ENCODE measurements at places on chromosomes 3 and 15.

DNA sequence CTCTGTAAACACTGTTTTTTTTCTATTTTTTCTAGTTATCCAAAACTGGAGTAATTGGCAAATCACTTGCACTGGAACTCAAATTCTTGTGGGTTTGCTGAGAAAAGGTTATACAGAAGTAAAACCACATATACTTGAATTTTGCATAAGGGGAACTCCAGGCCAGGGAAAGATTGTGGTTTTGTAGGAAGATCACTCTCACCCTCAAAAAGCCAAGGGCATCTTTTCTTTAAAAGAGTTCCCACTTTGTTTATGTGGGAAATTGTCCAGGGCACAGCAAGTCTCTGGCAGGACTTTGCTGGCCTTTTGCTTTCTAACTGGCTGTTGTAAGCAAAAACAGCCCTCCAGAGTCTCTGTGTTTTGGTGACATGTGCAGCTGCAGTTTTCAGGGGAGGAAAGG, 340.3 kb upstream of the RBMS3 start:
- DNase-seq = no peak

DNA sequence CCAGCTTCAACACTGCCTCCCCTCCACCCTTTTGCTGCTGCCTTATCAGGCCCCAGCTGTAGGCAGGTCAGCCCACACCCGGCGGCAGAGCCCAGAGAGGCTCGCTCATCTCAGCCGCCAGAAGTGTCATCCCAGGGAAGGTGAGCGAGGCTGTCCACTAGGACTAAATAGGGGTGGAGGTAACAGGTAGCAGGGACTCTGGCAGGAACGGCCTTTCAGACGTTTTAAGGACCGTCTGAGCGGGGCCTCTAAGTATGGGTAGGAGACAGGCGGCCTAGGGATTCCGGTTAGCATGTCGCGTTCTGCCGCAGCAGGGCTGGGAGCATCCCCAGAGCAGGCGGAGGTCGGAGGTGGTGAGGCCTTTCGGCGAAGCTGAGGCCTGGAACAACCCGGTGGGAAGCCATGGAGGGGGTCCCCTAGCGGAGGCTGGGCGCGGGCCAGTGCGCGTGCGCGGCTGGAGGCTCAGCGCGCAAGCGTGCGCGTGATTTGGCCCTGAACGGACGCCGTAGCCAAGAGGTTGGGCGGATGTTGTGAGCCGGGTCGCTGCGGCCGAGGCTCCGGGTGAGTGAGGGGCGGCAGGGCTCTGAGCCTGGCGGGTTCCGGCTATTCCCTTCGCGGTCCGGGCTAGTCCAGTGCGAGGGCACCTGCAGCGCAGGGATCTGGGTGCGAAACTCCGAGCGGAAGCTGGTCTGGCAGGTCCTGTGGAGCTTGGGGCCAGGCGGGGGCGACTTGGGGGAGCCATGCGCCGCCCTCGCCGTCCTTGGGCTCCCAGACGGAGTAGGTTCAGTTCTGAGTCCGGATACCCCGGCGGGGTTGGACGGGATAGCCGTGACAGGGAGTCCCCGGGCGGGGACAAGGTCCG, at the start of the genes MST1 and RNF123:
TSS of gene MST1 (minus strand) at position 429 of the 862 bp plus-strand sequence. CDS start 783 bp downstream, outside the sequence.
TSS of gene RNF123 (plus strand) at position 512 of the 862 bp plus-strand sequence. CDS start 1,609 bp downstream, outside the sequence.
- peak; percentile 86 for DNase-seq

GRCh38 chr3:81778678-81779182, 17.3 kb upstream of the GBE1 start:
- DNase-seq = no peak

DNA sequence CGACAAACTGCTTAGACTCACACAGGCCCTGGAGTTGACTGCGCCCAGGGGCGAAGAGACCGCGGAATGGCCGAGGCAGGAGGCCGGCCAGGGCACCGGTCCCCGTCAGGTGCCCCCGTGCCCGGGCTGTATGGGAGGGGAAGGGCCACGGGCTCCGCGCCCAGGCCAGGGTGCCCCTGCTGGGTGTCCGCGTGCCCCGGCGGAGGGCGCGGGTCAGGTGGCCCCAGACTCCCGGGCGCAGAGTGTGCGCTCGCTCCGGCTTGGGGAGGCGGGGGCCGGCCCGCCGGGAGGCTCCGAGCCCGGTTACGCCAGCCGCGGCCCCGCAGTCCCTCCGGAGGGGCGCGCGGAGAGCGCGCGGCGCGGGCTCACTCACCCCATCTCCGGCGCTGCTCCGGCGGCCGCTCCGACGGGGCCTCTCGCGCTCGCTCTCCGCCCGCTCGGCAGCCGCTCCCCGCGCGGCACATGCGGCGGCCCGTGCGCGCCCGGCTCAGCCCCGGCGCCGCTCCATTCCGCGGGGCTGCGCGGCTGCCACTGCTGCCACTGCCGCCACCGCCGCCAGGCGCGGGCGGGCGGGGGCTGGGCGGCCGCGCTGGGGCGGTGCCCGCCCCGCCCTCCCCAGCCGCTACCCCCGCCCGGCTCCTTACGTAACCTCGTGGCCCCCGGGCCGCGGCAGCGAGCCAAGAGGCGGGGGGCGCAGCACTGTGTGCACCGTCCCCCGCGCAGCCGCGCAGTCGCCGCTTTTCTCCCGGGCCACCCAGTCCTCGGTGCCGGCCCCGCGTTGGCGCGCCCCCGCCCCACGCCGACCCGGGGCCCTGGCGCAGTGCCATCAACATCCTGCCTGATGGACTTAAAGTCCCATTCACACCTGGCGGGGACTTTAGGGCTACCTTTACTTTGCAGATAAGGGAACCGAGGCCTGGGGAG, at the start of gene HOMER2:
TSS of gene HOMER2 (minus strand) at position 563 of the 924 bp plus-strand sequence. CDS start at position 378, 185 bp downstream.
- no peak for DNase-seq

DNA sequence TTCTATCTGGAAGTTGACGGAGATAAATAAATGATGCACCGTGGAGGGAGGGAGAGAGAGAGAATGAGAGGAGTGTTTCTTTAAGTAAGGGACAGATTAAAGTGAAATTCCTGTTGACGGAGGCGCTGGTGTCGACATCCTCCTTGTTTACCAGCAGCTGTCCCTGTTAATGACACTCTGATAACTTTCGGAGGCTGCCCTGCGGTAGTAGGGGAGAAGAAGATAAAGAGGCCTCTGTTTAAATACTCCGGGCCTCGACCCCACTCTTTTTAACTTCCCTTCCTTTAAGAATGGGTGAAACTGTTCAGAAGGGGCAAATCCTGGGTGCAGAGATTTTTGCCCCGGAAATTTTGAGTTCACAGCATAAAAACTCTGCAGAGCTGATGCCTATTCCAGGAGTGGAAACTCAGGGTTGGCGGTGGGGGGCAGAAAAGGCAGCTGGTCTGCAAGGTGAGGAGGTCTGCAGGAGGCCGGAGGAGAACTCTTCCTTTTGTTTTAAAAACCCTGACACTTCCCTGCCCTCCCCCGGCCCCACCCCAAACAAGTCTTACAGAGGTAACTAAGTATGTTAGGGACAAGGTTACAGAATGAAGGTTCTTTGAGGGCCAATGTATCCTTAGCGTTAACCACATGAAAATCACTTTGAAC, 276.6 kb upstream of the NR2F2 start:
- DNase-seq = no peak

DNA sequence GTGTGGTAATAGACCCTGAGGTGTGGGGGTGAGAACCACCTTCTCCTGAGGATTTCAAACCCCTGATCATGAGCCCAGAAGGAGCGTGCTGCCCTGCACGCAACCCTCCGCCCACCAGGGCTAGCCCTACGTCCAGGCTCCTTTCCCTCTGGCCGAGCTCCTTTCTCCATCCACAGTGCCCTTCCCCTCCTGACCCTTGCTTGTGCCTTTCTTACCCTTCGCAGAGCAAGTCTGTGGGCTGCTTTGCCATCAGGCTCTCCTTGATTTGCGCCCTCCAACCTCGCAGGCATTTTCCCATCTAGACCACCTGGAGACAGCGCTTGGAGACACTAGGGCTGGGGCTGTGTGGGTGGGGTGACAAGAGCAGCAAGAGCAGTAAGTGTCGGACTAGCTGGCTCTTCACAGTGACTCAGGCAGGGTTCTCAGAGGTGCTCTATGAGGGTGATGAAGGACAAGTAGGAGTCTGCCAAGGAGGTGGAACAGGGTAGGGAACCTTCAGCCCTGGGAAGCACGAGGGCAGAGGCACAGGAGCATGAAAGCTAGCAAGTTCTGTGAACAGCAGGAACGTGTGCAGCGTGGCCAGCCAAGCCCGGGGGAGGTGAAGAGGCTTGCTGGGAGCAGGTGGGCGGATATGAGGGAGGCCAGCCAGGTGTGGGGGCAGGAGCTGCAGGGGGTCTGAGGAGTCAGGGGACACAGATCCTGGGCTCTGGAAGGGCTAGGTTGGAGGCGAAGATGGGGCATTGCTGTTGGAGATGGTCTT, 2.5 kb upstream of the SLC38A3 start:
- DNase-seq = no peak

DNA sequence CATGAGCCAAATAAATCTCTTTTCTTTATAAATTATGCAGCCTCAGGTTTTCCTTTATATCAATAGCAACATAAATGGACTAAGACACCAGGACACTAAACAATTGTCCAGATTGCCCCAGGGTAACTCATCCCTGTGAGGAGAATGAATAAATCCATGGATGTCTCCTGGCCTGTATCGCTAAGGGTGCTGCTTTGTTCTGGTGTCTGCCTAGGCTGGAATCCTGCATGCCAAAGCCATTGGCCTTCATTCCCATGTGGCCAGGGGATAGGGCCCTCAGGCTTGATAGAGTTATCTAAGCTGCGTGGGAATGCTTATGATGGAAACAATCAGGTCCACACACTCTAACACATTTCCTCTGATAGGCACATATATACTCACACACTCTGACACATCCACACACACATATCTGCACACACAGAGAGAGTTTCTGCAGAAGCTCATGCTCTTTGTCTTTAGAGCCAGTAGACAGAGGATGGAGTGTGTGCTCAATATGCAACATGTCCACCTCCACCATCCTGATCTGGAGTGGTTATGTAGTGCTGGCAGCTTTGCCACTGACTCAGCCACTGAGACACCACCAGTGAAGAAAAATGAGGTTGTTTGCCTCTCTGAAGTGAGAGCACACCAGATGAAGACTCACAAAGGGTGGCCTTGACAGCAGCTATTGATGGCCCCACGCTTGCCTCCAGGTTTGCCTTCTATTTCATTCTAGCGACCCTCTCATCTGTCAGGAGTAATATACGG, 24.0 kb upstream of the DGKG start:
- no peak for DNase-seq

DNA sequence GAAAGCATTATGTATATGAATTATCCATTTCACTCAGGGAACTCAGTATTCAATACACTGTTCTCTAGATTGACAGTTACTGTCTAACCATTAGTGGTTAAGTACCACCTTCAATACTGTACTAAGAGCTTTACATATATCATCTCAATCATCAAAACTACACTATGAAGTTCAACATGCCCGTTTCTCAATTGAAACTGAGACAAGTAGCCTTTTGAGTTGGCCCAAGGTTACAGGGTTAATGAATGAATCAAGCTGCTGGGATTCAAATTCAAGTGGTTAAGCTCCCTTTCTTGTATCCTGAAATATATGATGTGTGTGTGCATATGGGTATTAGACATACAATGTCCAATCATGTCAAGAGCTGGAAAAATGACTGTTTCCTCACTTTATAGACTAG, 5.8 kb downstream of the TASOR start:
- no peak for DNase-seq

DNA sequence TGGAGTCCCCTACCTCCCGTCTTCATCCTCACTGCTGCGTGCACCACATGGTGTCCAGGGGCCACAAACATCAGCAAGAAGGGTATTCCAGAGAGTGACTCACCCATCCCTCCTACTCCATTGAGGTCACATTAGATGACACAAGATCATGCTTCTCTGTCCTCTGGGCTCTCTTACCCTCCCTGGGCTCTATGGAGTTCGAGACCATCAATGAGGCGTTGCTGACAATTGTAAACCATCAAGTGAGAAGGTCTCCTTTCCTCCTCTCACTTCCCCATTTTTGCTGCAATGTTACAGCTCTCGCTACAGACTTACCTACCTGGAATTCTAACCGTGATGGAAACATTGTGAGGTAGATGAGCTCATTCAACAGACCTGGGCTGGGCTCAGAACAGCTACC, 51.7 kb downstream of the HMCES start:
- DNase-seq = no peak

DNA sequence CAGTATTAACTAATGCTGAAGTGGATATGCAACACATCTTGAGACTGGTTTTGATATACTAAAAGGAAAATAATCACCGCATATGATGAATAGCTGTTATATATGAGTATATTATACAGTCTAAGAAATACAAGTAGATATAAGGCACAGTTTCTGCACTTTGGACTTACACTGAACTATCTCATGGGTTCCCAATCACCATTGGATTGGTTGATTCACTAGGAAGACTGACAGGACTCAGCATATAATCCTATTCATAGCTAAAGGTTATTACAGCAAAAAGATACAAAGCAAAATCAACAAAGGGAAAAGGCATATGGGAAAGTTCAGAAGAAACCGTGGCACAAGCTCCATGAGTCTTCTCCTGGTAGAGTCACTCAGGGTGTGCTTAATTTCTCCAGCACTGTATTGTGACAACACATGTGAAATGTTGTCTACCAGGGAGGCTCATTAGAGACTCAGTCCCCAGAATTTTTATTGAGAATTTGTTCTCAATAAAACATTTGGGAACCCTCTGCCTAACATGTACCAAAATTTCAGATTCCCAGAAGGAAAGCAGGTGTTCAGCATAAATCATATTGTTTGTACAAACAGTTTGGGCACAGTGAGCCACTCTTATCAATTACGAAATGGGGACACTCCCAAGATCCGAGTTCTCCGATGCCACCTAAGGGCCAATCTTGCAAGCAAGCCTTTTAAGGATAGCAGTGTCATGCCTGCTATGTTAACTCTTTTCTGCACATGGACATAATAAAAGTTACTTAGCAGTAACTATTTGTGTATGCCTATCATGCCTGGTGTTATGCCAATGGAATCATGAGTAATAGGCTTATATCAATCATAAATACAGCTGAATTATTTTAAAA, 26.8 kb downstream of the CMC1 start:
- DNase-seq = no peak

GRCh38 chr3:129345971-129346370, 67.3 kb downstream of the HMCES start:
- DNase-seq = no peak

GRCh38 chr15:34239151-34239808, 14.5 kb downstream of the EMC4 start:
- DNase-seq = no peak

DNA sequence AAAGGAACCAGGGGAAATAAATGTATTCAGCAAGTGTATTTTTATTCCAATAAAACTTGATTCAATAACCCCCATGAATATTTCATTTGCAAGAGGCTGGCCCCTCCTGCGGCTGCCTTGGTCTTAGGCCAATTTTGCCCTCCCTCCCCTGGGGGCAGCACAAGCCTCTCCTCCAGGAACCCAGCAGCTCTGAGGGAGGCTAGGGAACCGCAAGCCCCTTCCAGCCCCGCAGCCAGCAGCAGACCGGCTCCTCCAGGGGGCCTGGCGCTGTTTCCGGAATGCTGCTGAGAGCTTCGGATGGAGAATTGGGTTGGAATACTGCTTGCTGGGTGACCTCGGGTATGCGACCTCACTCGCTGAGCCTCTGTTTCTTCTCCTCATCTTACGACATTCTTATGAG, 150.1 kb downstream of the RAB11A start:
- DNase-seq = no peak

DNA sequence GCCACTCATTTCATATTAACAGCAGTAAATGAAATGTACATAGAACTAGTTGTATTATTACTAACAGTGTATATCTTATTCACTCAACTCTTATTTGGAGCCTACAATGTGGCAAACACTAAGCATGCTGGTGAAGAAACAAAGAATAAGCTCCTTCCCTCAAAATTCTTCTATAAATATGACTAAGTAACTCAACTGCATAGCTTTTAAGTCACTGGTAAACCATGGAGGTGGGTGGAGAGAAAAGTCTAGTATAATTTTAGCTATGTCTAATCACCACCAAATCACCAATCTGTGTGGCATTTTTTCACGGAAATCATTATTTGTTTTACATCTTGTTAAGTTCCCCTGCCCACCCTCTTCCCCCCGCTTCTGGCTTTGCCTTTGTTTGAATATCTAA, 17.5 kb downstream of the COPS2 start:
- no peak for DNase-seq

Measured in stimulated activated CD4-positive, alpha-beta T cell treated with anti-CD3 and anti-CD28 coated beads, TNF-alpha, amount 100 ng/mL, for 24 hours (primary cell).